ENCODE measurements at places on chromosomes 16 and 17.
A peak's percentile ranks its signal among the peaks of the same experiment; 100 is the strongest.

GRCh38 chr16:16924613-16925012, 545.7 kb downstream of the NPIPA7 start:
- no peak for DNase-seq

DNA sequence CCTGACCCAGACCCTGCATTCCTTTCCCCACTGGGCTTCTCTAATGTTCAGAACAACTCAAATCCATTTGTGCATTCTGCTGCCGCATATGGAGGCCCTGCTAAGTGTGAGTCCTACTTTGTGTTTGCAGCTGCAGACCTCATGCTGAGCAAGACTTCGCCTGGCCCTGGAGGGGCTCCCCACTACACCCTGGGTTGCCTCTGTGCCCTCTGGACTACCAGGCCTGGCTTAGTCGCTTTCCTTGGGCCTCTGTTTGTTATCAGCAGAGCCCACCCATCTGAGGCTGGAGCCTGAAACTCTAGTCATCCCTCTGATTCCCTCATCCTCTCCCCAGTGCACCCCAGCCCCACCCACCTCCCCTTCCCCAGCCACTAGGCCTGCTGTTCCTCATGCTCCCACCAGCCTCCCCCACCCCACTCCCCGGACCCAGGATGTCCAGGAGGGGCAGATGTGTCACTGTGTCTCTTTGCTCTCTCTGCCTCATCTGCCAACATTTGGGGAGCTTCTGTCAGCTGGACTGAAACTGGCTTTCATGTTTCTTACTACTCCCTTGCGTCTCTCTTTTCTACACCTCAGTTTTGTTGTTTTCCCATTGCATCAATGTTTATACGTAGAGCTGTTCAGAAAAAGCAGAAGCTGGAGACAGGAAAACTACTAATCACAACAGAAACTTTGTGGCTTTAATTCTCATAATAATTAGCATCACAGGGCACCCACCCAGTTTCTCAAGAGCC, 17.9 kb upstream of the CD300E start:
- DNase-seq = no peak

DNA sequence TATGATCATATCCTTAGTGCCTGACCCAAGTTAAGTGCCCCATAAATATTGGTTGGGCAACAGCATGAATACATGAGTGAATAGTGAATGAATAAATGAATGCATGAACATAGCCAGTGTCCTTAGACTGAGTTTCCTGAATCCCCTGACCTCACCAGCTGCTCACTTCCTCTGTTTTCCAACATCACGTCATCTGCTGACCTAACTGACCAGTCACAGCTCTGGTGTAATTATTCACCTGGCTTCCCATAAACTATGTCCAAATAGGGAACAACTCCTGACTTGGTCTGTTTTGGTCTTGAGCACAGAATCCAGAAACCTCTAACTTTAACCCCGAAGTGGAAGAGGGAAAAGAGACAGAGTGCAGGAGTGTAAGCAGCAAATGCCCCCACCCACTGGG, 83.4 kb downstream of the ASIC2 start:
- DNase-seq = no peak

GRCh38 chr17:19551165-19551564, 17.5 kb downstream of the SLC47A1 start:
- no peak for DNase-seq

DNA sequence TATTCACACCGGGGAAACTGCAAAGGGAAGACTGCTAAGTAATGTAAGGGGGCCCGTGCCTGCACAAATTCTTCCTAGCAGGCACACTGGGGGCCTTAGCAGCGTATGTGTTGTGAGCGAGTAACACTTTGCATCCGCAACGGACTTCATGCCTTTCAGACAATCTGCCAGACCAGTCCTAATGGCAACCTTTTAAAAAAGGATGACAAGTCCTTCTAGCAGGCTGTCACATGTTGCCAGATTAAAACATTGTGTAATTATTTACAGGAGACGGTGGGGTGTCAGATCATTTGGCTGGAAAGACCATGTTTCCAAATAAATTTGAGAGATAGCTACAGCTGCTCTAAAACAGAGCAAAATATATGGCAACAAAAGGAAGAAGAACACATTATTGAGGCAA, 46.1 kb downstream of the CPPED1 start:
- no peak for DNase-seq

- DNase-seq = peak; percentile 70
Measured at GRCh38 chr16:1414532-1415260, at the start of gene UNKL. UNKL (minus strand) TSS chr16:1414704; CDS start chr16:1414691, 13 bp downstream.

- DNase-seq = no peak
Measured at GRCh38 chr17:59638553-59638952, 18.9 kb downstream of the CLTC start.

DNA sequence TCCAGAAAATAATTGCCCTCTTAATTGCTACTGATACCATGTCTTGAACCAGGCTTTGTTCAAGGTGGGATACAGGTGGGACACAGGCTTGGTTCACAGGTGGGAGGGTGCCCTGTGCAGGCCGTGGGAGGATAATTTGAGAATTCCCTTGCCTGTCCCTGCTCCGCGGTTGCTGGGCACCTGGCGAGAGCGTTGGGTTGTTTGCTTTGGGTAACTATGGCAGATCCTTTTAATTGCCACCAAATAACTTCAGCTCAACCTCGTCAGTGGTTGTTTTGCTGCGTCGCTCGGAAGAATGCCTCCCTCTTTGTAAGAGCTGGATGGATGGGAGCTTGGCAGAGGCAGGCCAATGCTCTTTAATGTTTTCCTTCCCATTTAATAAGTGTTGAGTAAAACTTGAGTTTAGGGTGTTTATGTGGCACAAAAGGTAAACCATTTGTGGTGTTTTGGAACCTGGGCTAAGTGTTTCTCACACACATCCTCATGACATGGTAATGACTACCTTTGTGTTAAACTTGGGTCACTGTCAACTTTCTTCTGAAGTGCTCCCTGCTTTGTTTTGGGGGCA, 202.5 kb downstream of the MSI2 start:
- DNase-seq = no peak

DNA sequence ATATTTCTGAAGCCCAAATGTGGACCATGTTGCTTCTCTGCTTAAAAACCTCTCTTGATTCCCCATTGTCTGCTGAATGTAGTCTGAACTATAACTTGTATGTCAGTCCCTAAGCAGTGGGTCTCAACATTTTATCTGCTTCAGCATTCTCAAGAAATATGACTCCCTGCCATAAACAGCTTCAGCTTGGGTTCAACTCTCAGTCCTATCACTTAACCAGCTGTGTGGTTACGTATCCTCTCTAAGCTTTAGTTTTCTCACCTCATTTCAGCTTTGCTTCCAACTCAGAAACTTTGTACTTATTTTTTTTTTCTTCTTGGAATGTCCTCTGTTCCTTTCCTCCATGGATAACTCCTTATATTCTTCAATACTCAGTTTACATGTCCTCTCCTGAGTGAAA, 4.6 kb upstream of the DDX52 start:
- DNase-seq = no peak

DNA sequence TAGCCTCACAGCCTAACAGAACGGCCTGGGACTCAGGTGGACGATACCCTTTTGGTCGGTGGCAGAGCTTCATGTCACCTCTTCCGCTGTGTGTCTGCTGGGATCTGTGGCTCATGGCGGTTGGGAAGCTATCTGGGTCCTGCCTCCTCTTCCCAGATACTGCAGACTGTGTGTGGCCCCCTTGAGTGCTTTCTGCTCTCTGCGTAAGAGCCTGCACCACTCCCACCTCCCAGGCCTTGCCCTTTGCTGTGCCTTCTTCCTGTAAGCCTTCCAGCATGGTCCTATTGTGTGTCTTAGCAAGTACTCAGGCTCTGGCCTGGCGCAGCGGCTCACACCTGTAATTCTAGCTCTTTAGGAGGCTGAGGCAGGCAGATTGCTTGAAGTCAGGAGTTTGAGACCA, 17.5 kb upstream of the ADCY7 start:
- no peak for DNase-seq

- DNase-seq = no peak
Measured at GRCh38 chr17:55458287-55458900, 36.8 kb upstream of the MMD start.

DNA sequence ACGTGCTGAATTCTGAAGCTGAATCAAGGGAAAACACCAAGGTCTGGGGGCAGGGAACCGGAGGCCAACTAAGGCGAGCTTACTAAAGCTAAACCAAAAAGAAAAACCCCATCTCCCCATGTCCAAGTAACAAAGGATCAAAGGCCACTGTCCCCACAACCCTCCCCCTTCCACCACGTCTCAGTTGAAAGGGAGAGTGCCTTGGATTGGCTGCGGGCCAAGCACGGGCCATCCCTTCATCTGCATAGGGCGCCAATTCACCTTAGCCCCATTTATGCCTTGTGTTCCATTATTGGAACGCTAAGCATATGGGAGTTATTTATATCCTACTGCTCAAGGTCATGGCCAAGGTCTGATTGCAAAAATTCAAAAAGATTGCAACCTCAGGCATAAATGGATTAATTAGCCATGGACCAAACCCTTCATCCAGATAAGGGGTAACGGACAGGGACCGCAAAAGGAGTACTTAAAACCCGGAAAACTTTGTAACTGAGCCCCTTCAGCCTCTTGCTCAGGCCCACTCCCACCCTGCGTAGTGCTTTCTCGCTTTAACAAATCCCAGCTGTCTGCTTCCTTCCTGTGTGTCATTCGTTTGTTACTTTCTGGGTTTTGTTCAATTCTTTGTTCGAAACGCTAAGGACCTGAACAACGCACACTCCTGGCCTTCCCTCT, 740 bp upstream of the ATP6V0D1 start:
- no peak for DNase-seq

DNA sequence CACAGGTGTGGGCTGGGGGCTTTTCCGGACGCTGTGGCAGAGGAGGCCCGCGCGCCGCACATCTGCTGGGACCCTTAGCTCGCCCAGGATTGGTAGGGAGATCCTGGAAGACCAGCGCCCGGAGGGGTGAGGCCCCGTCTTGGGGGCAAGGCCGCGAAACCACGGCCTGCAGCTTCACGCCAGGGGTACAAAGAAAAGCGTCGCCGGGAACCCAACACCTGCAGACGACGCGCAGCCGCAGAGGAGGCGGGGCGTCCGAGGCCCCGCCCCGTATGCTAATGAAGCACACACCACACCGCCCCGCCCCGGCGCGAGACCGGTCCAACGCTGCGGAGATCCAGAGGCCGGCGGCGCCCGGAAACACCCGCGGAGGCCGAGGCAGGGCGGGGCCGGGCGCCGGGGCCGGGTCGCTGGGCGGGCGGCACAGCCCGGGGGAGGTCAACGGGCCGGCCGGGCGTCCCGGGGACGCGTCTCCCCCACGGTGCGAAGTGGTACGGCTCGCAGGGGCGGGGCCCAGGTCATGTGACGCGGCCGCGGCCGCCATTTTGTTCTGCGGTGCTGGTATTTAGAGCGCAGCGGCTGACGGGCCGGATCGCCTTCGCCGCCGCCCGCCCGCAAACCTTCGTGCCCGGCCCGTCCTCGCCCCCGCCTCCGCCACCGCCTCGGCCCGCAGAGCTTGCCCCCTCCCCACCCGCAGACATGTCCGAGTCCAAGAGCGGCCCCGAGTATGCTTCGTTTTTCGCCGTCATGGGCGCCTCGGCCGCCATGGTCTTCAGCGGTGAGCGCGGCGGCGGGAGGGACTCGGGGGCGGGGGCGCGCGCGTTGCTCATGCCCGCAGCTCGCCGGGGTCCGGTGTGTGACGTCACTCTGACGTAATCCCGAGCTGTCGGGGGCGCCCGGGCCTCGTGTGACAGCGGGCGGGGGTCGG, at the start of gene ATP6V0C:
TSS of gene ATP6V0C (plus strand) at position 548 of the 928 bp plus-strand sequence. CDS start at position 700, 152 bp downstream.
- peak; percentile 85 for DNase-seq

DNA sequence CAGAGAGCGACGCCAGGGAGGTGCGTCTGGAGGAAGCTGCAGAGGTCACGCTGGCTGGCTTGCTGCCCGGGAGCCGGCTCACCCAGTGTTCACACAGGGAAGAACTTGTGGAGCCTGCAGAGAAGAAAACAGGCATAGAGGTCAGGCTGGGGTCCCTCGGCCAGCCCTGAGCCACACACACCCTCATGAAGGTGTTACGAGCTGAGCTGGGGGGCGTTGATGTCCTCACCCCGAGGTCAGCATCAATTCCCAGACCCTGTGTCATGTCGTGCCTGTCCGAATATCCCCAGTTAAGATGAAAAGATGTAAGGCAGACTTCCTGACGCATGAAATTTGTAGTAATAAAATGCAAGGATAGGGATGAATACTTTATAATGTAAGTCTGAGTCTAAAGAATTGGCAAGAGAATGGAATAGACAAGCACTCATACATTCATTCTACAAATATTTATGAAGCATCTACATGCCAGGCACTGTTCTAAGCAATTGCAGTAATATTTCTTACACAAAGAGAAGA, 77.1 kb downstream of the USP31 start:
- no peak for DNase-seq

DNA sequence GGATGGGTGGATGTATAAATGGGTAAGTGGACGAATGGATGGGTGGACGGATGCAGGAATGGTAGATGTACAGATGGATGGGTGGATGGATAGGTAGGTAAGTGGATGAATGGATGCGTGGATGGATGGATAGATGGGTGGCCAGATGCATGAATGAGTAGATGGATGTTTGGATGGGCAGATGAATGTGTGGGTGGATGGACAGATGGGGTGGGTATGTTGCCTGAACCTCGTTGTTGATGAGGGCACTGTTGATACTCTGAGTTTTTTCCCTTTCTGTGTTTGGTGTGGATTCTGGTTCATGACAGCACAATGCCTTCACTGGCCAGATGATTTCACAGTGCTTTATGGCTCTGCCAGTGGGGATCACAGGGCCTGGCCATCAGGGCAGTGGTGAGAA, 208.3 kb downstream of the NPIPB11 start:
- no peak for DNase-seq

DNA sequence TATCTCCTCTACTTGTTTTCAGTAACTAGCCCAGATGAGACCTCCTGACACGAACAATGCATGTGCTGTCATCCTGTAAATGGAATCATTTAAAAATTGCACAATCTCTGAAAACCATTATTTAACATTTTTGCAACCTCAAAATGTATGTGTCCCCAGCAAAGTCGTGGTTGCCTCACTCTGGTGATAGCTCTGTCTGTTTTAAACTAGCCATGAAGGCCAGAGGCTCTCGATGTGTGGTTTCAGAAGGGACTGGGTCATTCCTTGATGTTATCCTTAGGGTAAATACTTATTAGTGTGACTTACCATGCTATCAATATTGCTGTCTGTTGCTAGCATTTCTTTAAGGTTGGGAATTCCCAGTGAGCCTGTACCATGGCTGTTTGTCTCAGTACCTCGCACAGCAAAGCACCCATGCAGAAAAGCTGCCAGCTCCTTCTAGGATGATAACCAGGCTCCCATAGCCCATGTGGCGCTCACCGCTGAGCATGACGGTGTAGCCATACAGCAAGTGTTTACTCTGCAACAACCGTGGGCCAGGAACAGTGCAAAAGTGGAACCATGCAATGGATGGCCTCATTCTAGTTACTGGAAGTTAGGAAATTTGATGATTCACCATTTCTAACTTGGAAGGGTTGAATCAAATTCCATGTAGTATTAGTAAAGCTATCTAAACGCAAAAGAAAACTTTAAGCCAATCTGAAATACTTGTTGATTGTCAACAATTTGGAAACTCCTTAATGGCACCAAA, 2.9 kb upstream of the PGS1 start:
- DNase-seq = no peak

Data from stimulated activated CD8-positive, alpha-beta memory T cell treated with anti-CD3 and anti-CD28 coated beads, Interleukin-12 subunit alpha, Interleukin-12 subunit beta, amount 100 ng/mL, for 4 hours (primary cell).